Stimulated activated CD8-positive, alpha-beta memory T cell treated with anti-CD3 and anti-CD28 coated beads, Interleukin-12 subunit alpha, Interleukin-12 subunit beta, amount 100 ng/mL, for 1 hour (primary cell): ENCODE measurements at places on chromosomes 7 and 10.

DNA sequence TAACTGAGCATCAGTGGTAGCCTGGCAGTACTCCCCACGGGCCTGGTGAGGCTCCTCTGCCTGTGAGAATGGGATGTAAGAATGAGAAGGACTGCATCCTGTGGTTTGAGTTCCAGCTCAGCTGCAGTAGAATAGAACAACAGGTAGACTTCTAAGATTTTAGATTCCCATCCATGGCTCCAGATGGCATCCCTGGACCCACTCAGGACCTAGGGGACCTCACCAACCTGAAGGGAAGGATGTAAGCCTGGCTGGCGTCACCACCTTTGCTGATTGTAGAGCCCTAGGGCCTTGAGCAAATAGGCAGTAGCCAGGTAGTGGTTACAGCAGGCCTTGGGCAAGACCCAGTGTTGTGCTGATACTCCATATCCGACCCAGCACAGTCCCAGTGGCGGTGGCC is 9.6 kb upstream of the AOC1 start:
- DNase-seq = no peak

- no peak for DNase-seq
Measured at GRCh38 chr7:143419880-143420279, 11.2 kb upstream of the EPHA1 start.

GRCh38 chr10:3879073-3879472 is 94.1 kb upstream of the KLF6 start:
- DNase-seq = no peak

GRCh38 chr10:3978761-3979160 is 193.8 kb upstream of the KLF6 start:
- no peak for DNase-seq

DNA sequence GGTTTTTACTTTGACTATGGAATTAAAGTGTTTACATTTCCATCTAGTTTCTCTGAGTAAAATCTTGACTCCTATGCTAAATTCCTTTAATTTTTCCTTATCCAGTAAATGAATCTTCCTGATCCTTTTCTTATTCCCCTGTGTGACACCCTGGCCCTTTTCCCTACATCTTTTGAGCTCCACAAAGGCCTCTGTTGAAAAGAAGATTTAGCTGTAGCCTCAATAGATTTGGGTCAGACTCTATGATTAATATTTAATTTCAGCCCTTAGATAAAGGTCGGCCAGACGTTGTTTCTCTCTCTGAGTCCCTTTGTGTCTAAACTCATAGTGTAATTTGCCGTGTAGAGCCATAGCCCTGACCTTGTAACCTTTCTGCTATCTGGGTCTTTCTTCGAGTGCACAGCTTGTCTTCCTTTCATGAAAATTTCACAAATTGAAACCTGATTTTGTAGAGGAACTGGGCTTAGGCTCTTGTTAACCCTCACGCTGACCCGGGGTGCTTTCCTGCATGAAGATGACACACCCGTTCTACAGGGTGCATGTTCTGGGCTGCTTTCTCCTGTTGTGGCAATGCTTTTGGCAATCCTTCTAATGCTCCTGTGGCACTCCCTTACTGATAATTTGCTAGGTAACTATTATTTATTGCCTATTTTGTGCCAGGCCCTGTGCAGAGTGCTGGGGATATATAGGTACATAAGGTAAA is 21.2 kb downstream of the LSMEM1 start:
- no peak for DNase-seq

GRCh38 chr7:151020231-151020630 is 4.1 kb downstream of the ATG9B start:
- DNase-seq = no peak

DNA sequence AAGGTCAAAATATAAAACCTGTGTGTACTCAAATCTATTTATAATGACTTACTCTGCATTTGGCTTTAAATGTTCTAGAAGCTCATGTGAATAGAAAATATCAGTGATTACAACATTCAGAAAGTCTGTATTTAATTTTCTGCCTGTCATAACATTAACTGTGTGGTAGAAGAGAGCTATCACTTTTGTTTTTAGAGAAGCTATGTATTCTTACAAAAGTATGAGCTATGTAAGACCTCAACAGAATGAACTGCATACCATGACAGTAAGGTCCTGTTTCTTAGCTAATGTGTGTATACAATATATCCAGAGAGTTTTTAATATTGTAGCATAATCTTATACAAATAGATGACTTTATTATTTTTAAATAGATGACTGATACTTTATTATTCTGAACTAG is 61.5 kb downstream of the PTN start:
- DNase-seq = no peak

GRCh38 chr7:16462431-16462889 is 3.1 kb downstream of the SOSTDC1 start:
- DNase-seq = no peak

GRCh38 chr7:25353196-25353595 is 124.9 kb upstream of the NPVF start:
- no peak for DNase-seq

DNA sequence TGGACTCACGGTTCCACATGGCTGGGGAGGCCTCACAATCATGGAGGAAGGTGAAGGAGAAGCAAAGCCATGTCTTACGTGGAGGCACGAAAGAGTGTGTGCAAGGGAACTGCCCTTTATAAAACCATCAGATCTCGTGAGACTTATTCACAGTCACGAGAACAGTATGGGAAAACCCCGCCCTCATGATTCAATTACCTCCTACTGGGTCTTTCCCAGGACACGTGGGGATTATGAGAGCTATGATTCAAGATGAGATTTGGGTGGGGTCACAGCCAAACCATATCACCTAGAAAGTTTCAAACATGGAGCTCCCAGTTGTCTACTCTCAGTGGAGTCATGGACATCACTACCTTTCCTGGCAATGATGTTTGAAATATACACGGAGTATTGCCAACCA is 49.6 kb downstream of the CYCS start:
- no peak for DNase-seq

GRCh38 chr7:78530351-78530750 is 731.8 kb downstream of the PHTF2 start:
- DNase-seq = no peak

- no peak for DNase-seq
Measured at GRCh38 chr10:34760606-34761005, 54.5 kb downstream of the PARD3 start.

DNA sequence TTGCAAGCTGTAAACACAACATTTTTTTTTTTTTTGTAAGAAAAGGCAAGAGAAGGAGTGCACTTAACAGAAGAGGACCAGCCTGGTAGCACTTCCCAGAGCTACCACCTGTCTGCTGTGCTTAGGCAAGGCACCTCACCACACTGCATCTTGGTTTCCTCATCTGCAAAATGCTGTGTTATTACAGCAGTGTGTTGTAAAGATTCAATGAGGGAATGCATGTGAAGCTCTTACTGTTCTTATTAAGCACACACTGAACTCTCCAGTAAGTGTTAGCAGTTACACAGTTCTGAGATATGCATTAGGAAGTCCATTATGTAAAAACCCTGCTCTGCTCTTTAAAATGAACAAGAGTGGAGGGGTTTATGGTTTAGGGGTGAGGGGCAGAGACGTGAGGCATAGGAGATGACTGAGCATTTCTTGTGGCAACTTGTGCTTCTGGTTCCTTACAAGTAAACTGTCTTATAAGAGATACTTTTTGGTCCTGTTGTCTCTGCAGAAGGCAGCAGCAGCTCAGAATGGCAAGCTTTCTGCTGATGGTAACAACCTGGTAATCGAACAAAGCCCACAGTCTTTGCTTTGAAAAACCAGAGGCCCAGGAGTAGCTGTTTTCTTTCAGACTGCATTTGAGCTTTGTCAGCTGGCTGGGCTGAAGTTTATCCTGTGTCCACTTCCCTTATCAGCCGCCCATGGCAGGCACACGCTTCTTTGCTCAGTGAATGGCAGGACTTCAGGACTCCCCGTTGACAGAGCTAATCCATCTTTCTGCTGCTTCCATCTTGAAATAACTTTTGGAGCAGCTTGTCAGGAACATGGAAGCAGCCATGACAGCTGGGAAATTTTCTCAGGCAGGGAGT is 98.8 kb upstream of the BMPER start:
- DNase-seq = no peak

DNA sequence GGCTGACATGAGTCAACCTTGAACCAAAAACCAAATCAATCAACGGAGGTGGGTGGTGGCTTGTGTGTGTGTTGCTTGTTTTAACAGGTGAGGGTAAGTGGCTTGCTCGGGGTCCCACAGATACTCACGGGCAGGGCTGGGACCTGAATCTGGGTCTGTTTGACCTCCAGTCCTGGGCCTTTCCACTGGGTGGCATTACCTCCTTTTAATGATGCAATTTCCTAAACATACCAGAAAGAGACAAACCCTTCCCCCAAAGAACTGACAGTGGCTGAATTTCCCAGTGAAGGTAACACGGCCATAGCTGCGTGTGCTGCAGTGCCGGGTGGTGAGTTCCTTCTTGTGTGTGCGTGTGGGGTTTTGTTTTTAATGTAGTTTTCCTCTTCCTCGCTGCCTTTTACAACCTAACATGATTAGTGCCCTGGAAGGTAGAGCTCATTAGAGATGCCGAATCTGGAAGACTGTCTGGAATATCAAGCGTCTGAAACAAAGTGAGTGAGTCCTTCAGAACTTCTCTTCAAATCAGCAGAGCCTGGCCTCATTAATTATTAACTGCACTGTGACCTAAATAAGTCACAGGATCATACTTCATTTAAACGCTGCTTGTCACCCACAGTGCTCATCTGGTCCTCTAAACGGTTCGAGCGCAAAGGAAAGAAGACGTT is 166.1 kb upstream of the TCERG1L start:
- DNase-seq = no peak

DNA sequence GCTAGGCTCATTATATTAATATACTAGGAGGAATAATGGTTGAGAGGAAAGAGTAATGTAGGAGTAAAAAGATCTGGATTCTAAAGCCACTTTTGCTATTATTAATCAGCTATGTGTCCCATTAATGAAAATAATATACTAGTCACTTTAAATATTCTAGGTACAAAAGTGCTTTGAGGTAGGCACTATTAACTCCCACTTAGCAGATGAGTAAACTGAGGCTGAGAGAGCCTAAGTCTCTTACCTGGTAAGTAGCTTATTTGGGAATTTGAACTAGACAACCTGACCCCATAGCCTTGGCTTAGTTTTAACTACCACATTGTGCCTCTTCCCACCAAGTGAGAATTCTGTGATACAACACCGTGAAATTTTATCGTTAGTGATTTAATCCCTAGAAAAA is 6.0 kb downstream of the ARMC10 start:
- no peak for DNase-seq

DNA sequence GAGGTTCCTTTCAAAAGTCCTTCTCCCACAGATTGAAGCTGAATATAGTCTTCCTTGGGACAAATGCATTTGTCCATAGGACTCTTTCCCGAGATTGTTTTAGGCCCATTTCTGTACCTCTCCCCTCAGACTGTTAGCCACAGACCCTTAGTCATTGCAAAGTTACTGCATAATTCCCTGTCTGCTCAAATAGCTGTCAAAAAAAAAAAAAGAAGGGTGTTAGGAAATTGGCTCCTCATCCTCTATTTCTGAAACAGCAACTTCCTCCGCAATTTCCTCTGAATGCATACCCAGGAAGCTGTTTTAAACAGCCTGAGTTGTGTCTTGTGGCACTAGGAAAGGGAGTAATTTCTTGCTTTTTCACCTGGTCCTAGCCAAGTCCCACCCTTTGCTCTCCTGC is 5.4 kb downstream of the LRRC4 start:
- no peak for DNase-seq

DNA sequence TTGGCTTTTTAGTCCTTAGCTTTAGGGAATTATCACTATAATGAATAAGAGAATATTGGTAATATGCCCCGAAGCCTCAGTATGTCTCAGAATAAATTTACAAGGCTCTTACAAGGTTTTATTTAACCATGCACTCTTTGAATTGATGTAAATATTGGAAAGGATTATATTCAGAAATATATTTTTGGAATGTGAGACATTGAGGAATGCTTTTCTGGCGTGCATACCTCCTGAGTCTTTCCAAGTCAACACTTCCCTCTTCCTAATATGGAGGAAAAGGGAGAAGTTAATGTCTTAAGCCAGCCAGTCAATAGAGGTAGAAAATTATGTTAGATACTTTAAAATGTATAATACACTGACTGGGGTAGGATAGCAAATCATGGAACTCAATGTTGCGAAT is 1.2 kb upstream of the OR2F1 start:
- DNase-seq = no peak

- no peak for DNase-seq
Measured at GRCh38 chr10:96740579-96741281, 20.4 kb upstream of the PIK3AP1 start.

DNA sequence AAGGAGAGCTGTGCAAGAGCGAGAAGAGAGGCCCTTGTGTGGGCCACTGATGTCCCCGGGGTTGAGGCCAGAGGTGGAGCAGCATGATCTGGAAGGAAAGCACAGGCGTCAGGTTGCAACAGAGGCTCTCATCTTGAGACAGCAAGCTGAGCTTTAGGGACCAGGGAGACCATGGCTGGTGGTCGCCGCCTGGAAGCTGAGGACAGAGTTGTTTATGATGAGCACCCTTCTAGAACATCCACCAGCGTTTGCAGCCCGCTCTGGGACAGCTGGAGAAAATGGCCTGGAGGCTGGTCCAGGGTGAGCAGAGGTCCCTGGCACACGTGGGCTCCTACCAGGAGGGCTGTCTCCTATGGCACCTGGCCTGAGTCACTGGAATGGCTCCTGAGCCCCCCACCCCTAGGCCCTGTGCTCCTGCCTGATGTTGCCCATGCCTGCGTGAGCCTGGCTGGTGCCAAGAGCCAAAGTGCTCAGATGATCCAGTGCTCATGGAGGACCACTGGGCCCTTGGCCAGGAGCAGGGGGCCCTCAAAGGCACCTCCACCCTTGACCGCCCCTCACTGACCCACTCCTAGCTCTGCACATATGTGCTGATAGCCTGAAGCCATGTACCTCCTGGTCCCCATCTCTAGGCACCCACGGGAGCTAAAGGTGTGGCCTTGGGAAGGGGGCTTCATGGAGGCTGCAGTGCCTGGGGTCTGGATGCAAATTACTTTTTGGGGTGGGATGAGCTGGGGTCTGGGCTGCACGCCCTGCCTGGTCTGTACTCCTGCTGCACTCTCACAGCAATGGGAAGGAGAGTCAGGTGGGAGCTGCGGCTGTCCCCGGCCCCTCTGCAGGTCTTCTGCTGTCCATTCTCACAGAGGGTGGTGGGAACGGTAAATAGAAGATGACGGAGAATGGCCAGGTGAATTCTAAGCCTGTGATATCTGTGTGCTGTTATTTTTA is 40.1 kb upstream of the RET start:
- no peak for DNase-seq

DNA sequence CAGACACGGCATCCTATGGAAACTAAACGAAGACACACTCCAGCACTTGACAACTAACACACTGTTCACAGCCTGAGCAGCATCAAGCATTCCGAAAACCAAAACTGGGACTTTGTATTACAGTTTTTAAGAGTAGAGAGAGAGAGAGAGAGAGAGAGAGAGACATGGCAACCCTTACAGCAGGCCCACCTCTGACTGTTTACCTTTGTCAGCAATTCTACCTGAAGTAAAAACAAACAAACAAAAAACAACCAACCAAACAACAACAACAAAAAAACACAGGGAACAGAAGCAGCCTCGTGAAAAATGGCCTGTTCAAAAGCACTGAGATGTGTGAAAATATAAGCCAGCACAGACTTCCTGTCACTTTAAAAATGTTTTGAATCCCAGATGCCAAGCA is 118.0 kb downstream of the SPAG6 start:
- no peak for DNase-seq
